NCI-H2081 treated with DMSO at 0.1 percent for 48 hours (cell line): ENCODE measurements at places on chromosomes 12 and 14.

DNA sequence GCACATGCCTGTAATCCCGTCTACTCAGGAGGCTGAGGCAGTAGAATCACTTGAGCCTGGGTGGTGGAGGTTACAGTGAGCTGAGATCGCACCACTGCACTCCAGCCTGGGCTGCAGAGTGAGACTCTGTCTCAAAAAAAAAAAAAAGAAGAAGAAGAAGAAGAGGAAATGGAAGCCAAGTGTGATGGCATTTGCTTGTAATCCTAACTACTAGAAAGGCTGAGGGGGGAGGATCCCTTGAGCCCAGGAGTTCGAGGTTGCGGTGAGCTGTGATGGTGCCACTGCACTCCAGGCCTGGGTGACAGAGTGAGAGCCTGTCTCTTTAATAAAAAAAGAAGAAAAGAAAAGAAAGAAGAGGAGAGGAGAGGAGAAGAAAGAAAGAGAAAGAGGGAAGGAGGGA, 52.1 kb downstream of the LGMN start:
- no peak for DNase-seq

DNA sequence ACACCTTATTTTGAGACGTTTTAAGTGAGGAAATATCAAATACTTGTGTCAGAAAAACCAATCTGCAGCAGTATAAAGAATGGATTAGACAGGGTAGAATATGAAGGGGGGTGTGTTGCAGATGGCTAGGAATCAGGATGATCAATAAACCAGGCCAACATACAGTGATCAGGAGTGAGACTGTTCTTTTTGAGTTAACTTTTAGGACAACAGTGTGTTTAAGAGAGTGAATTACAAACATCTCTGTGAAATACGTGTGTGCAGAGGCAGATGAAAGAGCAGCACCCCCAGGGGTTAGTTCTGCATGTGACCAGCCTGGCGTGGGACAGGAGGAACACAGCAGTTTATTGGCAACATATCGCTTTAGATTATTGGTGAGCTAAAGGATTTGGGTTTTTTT, 10.6 kb upstream of the NRDE2 start:
- no peak for DNase-seq

DNA sequence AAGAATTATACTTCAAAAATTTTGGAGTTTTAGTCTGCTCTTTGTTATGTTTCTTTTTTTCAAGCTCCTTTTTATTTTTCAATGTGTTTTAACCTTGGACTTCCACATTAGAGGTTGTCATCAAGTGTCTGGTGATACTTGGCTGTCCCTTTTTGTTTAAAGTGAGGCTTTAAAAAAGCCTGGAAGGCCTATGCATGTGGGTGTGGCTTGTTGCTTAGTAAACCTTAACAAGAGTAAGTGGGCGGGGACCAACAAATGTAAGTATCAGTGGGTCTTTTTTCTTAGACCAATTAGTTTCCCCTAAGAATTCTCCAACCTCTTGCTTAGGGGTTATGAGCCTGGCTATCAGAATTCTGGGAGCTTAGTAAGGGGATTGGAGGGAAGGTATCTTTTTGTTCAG, 26.4 kb downstream of the HCFC2 start:
- DNase-seq = no peak

GRCh38 chr12:23950210-23950774, 822 bp upstream of the SOX5 start:
- no peak for DNase-seq

- DNase-seq = no peak
Measured at GRCh38 chr12:52123487-52124186, 44.1 kb downstream of the SMIM41 start.

GRCh38 chr14:37597914-37598746, 2.7 kb downstream of the TTC6 start:
- no peak for DNase-seq

DNA sequence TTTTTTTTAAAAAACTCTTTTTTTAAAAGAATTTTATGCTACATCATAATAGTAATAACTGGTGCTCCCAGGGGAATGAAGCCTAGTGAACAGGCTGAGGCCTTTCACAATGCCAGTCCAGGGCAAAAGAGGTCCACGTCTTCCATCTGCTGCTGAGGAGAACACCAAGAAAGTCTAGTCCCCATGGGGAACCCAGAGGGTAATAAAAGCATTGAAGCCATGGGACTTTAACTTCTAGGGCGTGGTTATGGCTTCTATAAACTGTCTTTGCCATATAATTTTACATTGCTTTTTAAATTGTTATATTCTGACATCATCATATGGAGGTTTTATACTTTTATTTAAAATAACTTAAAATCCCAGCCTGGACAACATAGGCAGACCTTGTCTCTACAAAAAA, 64.3 kb downstream of the SLC16A7 start:
- no peak for DNase-seq

DNA sequence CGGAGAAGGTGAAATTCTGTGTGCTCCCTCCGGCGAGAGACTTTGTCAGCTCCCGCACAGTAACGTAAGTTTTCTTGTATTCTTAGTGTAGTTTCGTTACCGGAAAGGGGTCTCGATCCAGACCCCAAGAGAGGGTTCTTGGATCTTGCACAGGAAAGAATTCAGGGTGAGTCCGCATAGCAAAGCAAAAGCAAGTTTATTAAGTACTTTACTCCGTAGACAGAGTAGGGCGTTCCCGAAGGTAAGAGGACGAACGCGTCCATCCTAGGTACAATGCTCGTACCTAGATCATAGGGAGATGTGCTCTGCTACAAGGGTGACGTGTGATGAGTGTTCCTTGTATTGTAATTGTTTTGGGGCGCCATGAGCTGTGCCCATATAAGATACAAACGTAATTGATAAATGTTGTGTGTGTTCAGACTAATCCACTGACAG, 293 bp downstream of the IFI27L1 start:
- DNase-seq = no peak

DNA sequence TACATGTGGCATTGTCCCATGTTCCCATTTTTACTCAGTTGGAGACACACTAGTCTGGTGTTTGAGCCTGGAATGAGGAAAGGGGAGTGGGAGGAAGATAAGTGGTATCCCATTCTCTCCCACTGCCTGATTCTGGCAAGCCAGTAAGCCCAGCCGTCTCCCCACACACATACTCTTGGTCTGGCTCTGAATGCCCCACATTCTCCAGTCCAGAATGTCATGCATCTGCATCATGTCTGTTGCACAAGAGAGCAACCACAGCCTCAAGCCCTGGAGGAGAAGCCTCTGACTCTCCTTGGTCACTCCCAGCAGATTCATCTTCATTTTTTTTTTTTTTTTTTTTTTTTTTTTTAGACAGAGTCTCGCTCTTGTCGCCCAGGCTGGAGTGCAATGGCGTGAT, 48.0 kb downstream of the DRAM1 start:
- DNase-seq = no peak

- DNase-seq = no peak
Measured at GRCh38 chr12:53965281-53966084, 7.4 kb upstream of the HOXC11 start.

GRCh38 chr12:57118711-57119271, 7.6 kb upstream of the STAT6 start:
- no peak for DNase-seq

DNA sequence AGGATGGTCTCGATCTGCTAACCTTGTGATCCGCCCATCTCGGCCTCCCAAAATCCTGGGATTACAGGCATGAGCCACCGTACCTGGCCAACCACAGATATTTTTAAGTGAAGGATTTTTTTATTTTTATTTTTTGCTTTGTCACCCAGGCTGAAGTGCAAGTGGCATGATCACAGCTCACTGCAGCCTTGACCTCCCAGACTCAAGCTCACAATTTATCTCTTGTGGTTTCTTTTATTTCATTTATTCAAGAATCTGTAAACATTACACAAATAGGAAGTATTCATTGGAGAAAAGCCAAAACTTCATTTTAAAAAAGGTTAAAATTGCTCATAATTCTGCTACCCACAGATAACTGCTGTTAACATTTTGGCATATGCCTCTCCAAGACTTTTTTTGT, 13.3 kb downstream of the MOAP1 start:
- no peak for DNase-seq

GRCh38 chr14:61140872-61141271, 140.3 kb downstream of the TMEM30B start:
- DNase-seq = no peak

DNA sequence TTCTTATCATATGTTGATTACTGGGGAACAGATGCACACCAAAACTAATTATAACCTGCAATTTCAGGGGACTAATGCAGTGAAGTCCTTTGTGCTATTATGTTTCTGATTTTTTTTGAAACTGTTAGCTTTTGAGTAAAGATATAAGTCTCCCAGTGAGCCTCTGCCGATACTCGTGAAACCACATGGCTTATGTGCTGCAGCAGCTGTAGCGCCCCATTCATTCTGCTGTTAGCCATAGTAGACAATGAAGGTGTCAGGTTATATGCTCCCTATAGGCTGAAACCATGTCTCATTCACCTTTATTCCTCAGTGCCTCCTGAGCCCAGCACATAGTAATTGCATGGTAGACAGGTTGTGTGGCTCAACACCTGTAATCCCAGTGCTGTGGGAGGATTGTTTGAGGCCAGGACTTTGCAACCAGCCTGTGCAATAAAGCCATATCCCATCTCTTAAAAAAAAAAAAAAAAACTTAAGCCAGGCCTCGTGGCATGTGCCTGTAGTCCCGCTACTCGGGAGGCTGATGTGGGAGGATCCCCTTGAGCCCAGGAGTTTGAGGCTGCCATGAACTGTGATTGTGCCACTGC, 25.0 kb downstream of the GOLGA5 start:
- no peak for DNase-seq

- no peak for DNase-seq
Measured at GRCh38 chr14:50067723-50068495, 48.5 kb downstream of the VCPKMT start.

DNA sequence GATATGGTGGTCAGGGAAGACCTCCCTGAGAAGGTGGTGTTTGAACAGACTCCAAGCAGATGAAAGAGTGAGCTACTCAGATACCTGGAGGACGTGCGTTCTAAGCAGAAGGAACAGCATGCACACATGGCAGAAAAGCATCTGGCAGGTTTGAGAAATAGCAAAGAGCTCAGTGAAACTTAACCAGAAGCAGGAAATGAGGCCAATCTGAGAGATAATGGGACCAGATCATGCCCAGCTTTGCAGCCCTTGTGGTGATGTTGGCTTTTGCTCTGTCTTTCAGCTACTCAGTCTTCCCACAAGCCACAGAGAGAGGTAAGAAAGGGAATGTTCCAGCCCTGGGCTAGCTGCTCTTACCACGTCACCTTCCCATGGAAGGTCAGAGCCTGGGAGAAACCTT, 176.3 kb upstream of the GSC start:
- no peak for DNase-seq

DNA sequence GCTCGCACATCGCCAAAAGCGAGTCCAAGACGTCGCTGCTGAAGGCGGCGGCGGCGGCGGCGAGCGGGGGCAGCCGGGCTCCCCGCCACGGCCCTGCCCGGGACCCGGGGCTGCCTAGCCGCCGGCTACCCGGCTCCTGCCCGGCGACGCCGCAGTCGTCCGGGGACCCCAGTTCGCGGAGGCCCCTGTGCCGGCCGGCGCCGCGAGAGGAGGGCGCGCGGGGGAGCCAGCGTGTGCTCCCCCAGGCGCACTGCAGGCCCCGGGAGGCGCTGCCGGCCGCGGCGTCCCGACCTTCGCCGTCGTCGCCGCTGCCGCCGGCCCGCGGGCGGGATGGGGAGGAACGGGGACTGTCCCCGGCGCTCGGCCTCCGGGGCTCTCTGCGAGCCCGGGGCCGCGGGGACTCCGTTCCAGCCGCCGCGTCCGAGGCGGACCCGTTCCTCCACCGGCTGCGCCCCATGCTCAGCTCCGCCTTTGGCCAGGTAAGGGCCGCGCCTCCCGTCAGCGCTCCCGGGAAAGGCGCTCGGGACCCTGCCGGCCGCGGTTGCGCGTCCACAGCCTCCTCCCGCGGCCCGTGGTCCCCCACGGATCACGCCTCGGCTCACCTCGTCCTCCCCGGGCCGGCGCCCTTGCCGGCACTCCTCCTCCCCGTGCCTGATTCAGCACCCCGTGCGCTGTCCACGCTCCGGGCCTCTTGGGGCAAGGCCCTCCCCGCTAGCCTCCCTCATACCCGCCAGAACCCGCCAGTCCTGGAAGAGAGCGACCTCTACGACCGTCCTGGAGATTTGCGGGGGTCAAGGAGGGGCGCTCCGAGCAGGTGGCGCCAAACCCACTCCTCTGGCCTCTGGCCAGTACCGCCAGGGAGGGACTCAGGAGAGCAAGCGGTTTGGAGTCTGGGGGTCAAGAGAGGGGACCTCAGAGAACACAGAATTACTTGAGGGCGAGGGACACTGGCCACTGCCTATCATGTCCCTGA, 721 bp downstream of the CABP1 start:
- DNase-seq = no peak

GRCh38 chr14:75630695-75631452, 29.8 kb downstream of the ERG28 start:
- no peak for DNase-seq

GRCh38 chr12:8828257-8829124, 6.1 kb downstream of the A2ML1 start:
- DNase-seq = no peak

DNA sequence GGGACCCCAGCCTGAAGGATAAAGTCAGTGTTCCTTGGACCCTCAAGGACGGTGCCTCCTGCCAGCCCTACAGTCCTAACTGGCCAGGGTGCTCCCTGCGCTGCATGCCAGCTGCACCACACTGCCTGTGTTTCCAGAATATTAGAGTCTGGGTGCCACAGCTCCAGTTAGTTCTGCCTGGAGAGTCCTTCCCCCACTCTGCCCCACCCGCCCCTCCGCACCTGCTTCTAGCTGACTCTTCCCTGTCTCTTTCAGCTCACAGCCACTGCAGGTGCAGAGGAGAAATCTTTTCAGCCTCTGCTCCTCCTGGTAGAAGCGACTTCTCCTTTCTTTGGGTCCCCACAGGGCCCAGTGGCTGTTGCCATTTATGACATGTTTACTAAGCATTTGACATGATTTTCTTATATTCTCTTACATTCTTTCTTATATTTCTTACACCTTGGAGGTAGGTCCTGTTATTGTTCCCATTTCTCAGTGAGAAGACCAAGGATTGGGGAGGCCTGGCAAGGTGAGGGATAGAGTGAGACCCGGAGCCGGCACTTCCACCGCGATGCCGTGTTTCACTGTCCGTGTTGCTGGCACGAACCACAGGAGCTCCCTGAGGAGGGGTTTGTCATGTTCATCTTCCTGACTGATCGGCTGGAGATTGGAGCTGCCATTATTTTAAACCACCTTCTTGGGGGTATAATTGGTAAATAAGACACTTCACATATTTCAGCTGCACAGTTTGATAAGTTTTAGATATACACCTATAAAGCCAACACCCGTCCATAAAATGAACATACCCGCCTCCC, 29.4 kb downstream of the SYNE3 start:
- no peak for DNase-seq

- no peak for DNase-seq
Measured at GRCh38 chr12:50248883-50249282, 34.4 kb downstream of the LIMA1 start.

DNA sequence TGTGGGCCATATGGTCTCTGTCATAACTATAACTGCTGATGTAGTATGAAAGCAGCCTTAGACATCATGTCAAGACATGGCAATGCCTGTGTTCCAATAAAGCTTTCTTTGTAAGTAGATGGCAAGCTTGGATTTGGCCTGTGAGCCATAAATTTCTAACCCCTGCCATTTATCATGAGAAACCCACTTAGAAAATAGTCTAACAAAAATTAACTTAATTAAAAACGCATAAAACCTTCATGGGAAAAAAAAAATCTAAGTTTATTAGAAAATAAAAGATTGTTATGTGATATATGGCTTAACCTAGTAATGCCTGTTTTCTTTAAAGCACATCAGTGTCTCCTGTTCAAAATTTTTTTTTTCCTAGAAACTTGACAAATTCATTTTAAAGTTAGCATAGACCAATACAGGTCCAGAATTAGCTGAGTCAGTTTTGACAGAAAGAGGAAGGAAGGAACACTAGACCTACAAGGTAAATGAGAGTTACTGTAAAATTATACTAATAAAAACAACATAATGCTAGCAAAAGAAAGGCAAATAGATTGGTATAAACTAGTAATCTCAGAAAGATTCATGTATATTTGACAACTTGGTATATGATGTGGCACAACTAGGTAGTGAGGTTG, 68.2 kb downstream of the USP15 start:
- DNase-seq = no peak
